ENCODE measurements at places on chromosomes 6 and 20.

- DNase-seq, result no peak
Measured at GRCh38 chr6:170180671-170181337, 110.1 kb downstream of the DLL1 start.

DNA sequence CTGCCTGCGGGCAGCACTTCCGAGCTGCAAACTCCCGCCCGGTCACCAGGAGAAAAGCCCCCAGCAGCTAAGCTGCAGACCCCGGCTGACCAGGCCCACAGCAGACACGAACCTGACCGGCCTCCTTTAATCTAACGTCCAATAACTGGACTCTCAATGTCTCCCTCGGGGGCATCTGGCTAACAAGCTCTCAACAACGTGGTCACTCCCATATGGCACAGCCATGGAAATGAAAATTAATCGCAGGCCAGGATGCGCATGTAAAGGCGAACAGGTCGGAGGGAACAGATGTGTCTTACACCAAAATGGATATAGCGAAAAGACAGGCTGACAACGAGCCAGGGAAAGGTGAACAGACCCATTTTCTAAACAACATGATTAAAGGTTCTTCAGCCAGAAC lies 44.4 kb upstream of the SMOC2 start:
- DNase-seq, result no peak

- DNase-seq, result peak; percentile 53
Measured at GRCh38 chr20:46438156-46438750, 31.8 kb upstream of the ELMO2 start.

DNA sequence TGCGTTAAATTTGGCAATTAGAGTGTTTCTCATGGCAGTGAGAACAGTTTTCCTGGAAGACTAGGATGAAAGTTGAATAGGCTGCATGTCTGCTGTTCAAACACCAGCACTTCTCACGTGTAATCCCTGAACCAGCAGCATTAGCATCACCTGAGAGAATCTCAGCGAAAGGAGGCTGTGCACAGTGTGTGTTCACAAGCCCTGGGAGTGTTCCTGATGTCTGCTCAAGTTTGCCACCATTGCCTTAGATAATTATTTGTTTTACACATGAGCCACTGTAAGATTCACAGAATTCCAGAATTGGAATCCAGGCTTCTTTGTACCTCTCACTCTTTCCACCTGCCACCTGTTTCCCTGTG lies 117.3 kb downstream of the JARID2 start:
- DNase-seq, result no peak

GRCh38 chr20:56442389-56443365 lies 25.8 kb upstream of the RTF2 start:
- no peak for DNase-seq

- DNase-seq, result no peak
Measured at GRCh38 chr20:49310705-49311104, 32.8 kb upstream of the ZNFX1 start.

GRCh38 chr6:118554698-118555097 lies 6.6 kb downstream of the PLN start:
- no peak for DNase-seq

DNA sequence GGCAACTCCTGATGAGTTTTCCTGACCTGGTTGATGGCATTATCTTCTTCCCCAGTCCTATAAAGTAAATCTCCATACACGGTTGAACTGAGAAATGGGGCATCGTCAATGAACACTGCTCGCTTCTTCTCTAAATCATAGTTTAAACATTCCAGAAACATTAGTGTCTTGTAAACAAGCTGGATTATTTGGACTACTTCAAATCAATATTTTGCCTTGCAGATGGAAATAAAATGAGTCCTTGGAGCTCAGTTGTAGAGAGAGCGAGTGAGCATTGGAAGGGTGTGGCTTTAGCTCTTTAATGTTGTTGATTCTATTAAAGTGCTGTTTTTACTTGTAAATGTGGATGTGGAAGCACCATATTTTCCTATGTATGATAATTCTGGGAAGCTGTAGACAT lies 18.4 kb downstream of the C6orf89 start:
- DNase-seq, result no peak

- no peak for DNase-seq
Measured at GRCh38 chr20:62636446-62636845, 5.9 kb upstream of the SLCO4A1 start.

Data from anterior cingulate cortex (tissue), 58 donors.